ENCODE measurements at places on chromosomes 5 and 9.

- DNase-seq: no peak
Measured at GRCh38 chr9:113568081-113568435, 104.5 kb downstream of the RGS3 start.

- DNase-seq: no peak
Measured at GRCh38 chr5:172744123-172745104, 26.6 kb downstream of the DUSP1 start.

- DNase-seq: peak; percentile 98
Measured at GRCh38 chr9:129641750-129642585, at the start of gene ASB6. Gene ASB6, minus strand, starts transcription at chr9:129642151. Its CDS starts 152 bp downstream, at chr9:129641999.

- no peak for DNase-seq
Measured at GRCh38 chr5:139126711-139127111, 71.5 kb downstream of the SIL1 start.

DNA sequence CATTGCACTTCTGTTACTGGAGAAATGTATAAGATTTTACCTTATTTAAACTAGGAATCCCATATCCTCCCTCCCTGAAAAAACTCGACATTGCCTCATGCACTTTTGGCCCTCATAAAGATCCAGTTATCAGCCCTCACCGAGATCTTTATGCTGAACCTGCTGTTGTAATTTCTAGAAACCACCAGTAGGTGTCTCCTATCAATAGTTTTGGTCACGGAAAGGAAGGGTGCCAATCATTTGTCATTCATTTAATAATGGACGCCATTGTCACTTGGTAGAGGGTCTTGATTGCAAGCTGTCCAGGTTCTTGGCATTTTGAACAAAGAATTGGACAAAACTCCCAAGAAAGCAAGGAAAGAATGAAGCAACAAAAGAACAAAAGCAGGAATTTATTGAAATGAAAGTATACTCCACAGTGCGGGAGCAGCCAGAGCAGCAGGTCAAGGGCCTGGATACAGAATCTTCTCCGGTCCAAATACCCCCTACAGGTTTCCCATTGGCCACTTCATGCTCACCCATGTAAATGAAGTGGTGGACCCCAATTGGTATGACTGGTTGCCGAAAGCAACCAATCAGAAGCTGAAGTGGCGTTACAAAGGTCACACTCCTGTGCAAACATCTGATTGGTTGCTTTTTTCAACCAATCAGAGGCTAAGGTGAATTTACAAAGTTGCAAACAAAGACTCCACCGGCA, 524.3 kb downstream of the PSAT1 start:
- DNase-seq: no peak

- no peak for DNase-seq
Measured at GRCh38 chr9:16267281-16268066, 603.0 kb downstream of the BNC2 start.

DNA sequence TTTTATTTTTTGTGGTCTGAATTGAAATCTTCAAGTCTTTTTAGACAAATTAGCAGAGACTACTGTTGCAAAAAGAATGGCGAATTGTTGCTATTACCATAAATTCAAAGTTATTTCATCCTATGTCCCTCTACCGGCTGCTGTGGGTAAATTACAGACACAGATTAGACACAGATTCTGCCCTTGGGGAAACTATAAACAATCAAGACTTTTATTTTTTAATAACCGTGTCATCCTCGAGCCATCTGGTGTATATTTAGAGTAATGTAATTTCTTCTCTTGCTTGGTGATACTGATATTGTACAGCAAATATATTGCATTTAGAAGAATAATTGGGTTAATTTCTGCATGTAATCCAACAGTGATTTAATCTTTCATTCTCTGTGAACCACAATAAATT, 228.0 kb upstream of the ADAMTSL1 start:
- no peak for DNase-seq

DNA sequence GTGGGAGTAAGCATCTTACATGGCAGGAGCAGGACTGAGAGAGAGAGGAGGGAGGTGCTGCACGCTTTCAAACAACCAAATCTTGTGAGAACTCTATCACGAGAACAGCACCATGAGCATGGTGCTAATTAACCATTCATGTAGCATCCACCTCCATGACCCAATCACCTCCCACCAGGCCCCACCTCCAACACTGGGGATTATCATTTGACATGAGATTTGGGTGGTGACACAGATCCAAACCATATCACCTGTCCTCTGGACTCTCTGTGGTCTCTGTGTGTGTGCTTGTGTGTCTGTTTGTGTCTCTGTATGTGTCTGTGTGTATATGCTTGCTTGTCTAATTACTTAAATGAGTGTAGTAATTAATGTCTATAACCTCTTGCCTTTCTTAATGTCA, 31.1 kb downstream of the SEC61B start:
- DNase-seq: no peak

- DNase-seq: no peak
Measured at GRCh38 chr9:10525972-10526371, 86.8 kb downstream of the PTPRD start.

GRCh38 chr5:110338341-110339083, 388.0 kb downstream of the TMEM232 start:
- DNase-seq: no peak

DNA sequence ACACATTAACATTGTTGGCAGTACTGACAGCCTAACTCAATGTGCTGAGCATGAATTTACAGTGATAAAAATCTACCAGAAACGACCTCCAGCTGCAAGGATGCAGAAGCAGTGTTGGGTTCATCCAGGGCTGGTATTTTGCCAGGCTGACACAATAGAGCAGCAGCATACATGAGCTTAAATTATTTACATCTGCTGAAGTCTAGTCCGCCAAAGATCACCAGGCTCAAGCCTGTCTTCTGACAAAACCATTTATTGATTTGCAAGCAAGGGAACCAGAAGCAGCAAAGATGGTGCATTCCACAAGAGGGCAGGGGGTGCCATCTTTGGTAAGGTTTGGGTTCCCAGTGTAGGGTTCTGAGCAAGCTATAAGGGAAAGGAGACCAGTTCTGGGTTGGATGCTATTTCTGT, 8.7 kb upstream of the C5orf34 start:
- no peak for DNase-seq

DNA sequence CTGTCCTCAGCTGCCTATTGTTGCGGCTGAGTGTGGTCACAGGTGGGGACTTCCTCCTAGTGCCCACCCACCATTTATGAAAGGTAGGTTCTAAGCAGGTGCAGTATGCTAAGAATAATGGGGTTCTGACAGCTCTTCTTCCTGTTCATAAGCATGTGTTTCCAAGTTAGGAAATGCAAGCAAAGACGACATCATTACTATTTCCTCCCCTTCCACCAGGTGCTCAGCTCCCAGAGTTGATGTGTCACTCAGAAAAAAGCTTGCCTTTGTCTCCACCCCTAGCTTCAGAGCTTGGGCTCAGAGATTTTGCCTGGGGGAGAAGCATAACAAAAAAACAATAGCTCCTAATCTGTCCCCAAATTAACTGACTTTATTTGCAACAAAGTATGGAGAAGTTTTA, 1076.7 kb downstream of the NR2F1-AS1 start:
- DNase-seq: no peak

- DNase-seq: no peak
Measured at GRCh38 chr9:92044936-92045335, 70.3 kb downstream of the SPTLC1 start.

DNA sequence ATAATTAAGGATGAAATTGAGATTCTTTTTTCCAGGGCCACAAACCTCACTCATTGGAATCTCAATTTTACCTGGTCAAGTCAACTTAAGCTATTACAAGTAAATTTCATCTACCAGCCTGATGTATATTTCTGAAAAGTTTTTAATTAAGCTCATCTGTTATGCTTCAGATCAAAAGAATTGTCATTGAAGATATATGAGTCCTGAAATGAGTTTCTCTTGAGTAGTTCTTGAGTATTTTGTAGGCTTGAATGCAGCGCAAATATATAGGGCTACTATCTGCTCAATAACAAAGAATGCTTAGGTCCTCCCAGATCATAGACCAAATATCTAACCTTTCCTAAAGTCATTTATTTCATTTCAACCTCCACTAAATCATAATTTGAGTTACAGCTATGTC, 482.2 kb upstream of the ST8SIA4 start:
- no peak for DNase-seq

GRCh38 chr5:77073667-77074066, 13.4 kb downstream of the ZBED3 start:
- no peak for DNase-seq

DNA sequence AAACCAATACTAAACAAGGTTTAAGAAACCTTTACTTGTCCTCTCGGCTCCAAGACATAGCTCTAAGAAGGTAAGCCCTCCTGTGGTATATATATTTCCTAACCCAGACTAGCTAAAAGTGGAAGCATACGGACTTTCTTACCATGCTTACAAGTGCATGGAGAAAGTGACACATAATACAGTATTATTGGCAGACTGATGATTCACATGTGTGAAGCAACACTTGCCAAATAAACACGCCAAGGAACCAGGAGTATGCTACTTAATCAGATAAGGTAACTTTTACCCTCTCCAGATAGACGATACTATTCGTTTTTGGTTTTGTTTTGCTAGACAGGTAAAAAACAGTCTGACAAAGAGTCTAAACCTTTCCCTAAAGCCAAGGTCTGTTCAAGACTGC, 264.1 kb downstream of the MLLT3 start:
- no peak for DNase-seq
